ENCODE measurements at places on chromosomes 12 and 14.

DNA sequence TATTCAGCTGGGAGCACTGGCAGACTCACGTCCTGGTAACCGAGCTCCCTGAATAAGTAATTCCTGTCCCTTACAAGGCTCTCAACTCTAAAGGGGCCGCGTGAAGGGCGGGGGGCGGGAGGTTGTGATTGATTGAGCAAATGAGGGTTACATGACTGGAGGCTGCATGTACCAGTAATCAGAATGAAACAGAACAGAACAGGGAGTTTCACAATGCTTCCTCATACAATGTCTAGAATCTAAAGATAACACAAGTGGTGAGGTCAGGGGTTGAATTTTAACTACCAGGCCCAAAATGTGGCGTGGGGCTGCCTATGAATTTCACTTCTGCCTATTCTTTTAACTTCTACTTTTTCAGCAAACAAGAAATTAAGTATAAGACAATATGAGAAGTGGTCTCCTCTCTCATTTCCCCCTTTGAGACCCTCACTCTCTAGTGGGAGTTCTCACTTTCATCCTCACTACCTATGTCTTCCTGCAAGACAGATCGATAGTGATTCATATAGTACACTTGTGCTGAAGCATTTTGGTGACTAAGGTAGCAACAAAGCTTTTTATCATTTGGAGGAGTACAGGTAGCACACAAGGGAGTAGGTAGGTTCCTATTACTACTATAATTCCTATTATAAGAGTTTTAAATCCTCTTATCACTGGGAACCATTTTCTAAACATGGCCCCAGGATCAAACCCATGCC is 239.8 kb downstream of the KTN1 start:
- DNase-seq, result no peak

DNA sequence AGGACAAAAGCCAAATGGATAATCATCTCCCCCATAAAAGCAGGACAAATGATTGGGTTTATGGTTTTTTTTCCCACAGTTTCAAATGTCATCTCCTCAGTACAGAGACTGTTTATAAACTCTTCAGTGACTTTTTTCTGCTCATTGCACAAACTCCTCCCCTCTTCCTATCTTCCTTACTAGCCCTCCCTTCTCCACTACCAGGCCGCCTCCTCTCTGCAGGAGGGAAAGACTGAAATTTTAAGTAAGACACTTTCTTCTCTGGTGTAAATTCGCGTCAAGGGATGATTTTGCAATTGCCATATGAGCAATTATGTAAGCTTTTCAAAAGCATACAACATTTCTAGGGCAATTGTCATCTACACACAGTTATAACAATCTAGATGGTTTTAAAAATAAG is 37.0 kb downstream of the BTG1 start:
- no peak for DNase-seq

- no peak for DNase-seq
Observed at GRCh38 chr14:102930753-102931579, 8.5 kb downstream of the AMN start.

DNA sequence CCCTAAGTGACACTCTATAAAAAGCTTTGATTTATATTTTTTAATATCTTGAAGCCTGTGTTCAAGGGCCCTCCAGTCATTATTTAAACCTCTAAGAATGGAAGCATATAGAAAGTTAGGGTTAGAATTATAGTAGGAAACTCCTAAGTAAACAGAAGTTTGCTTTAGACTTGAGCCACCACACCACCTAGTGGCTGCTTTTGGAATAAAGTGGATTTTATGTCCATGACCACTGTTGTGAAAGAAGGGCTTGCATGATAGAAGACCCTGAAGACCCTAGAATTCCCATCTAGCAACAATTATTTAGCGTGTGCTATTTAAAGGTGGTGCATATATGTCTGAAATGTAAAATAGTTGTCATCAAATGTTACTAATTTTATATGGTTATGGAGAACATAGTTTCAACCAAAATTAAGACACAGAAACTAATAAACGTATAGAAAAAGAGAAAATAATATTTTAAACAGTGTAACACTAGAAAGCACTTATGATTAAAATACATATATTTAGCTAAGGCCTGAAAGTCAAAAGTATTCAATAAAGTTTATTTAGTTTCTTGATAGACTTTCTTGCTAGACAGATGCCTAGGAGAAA is 21.3 kb downstream of the LRRIQ1 start:
- DNase-seq, result no peak

- no peak for DNase-seq
Observed at GRCh38 chr12:44246482-44247105, 410.7 kb downstream of the TMEM117 start.

GRCh38 chr12:71772735-71773134 is 18.1 kb downstream of the RAB21 start:
- DNase-seq, result no peak

GRCh38 chr12:79895071-79895470 is 39.8 kb downstream of the PPP1R12A start:
- no peak for DNase-seq

DNA sequence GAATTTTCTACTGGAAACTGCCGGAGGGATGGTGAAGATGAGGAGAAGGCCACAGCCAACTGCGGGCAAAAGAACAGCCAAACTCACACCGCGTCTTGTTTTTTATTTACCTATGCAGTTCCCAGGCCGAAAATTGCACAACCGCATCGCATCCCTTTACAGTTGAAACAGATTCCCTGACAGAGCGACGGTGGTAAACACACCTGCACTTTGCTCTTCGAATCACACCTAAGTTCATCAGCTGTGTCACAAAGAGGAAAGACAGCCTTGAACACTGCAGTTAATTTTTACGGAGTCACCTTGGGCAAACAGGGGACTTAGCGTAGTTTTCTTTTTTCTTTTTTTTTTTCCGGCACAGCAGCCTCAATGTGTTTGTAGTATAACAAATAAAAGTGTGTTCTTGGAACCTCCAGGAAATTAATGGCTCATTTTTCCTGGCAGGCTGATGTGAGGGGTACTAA is 272.0 kb upstream of the DIO3 start:
- no peak for DNase-seq

- no peak for DNase-seq
Observed at GRCh38 chr12:58882826-58883225, 37.5 kb downstream of the LRIG3 start.

DNA sequence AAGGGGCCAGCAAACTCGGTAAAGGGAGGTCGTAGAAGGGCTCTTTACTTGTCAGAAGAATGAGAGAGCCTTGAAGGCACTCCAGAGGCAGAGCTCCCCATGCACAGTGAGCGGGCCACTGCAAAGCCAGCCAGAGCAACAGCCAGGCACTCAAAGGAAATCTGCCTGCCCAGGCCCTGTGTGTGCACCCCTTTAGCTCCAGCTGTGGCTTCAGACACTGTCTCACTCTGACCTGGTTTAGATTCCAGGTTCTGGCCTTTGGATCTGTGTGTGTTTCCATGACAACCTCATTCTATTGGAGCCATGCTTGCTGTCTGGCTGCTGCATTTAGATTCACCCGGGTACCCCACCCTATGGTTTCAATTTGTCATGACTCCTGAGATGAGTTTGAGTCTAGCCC is 170.3 kb downstream of the CAPZA3 start:
- DNase-seq, result no peak

DNA sequence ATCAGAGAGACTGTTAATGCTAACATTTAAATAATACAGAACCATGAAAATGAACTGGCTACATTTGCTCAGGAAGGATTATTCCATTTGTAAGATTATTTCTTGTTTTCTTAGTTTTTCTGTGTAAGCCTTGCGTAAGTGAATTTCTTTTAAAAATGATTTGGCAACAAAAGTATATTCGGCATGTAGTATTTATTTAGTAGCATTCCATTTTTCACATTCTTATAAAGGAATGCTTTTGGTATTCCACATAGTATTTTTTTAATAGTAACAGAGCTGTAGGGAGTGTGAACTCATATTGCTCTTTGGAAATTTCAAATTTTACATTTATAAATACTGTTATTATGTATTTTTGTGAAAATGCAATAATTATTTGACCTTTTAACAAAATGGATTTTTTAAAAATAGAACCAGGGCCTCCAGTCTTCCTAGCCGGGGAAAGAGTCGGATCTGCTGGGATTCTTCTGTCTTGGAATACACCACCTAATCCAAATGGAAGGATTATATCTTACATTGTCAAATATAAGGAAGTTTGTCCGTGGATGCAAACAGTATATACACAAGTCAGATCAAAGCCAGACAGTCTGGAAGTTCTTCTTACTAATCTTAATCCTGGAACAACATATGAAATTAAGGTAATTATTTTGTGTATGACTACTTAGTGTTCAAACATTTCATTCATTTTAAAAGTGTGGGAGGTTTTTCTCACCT is 1.2 kb downstream of the PTPRQ start:
- no peak for DNase-seq

DNA sequence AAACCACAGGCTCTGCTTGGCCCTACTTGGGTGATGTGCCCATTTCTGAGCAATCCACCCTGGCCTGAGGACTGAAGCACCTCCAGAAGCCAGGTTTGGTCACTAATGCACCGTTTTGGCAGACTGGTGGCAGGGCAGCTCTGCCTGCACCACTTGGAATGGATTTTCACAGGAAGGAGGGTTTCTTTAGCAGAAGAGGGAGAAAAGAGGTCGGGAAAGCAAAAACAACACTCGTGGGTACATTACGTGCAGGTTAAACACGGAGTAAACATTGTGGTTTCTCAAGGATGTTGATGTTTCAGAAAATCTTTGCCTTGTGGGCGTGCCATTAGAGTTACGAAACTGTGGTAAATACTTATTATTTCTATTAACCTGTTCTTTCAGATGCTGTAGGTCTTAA is 70.8 kb downstream of the KCNA5 start:
- DNase-seq, result no peak

- DNase-seq, result no peak
Observed at GRCh38 chr12:58367041-58367440, 425.7 kb downstream of the ATP23 start.

GRCh38 chr12:6182279-6182898 is 17.8 kb upstream of the CD9 start:
- no peak for DNase-seq

DNA sequence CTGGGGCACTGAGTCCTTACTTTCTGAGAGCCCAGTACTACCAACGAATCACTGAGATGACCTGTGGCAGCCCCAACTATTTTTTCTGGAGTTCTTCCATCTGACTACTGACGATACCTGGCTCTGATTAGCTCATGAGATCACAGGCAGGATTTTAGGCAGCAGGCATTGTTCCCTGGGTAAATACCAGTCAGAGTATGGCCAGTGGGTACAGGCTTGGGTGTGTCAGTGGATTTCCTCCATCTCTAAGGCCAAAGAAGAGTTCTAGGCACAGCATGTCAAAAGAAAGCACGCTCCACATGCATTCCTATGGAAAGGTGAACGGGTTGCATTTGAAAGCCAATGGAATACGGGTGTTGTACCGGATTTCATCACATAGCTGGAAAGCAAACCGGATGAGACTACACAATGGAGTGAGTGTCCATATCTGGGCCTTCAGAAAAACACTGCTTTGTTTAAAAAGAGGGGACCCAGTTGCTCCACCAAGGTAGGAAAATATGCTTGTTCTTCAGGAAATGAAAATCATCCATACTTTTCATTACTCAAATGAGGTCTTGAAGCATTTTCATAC is 55.0 kb downstream of the PAX9 start:
- DNase-seq, result no peak

DNA sequence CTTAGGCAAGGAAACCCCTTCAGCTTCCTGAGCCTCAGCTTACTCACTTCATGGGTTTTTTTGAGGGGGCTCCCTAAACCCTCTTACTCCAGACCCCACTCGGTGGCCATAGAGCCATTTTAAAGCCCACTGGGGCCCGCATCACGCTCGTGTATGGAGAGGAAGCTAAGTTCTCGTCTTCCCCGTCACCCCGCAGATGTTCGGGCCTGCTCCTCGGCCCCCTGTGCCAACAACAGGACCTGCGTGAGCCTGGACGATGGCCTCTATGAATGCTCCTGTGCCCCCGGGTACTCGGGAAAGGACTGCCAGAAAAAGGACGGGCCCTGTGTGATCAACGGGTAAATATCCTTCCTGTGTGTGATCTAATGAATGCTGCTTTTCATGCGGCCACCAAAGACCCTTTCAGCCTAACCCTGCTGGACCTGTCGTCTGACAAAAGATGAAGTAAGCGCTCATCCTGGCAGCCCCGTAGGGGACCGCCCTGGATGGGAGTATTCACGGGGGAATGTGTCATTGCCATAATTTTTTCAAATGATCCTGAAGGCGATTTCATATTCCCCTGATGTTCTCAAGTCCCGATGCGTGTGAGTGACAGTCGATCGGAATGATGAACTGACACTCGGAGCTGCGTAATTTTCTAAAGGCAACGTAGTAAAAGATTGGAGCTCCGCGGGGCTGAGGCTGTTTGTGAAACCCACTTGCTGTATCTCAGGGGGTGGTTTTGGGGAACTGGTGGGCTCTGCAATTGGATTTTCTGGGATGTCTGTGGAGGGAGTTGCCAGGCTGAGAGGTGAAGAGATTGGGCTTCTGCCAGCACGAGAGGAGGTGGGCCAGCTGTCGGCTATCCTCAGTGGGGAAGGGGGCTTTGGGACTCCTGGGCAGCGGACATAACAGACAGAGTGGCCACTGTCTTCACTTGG is 5.4 kb downstream of the DLK1 start:
- DNase-seq, result no peak

GRCh38 chr14:104226421-104227383 is 88.3 kb downstream of the KIF26A start:
- DNase-seq, result no peak

DNA sequence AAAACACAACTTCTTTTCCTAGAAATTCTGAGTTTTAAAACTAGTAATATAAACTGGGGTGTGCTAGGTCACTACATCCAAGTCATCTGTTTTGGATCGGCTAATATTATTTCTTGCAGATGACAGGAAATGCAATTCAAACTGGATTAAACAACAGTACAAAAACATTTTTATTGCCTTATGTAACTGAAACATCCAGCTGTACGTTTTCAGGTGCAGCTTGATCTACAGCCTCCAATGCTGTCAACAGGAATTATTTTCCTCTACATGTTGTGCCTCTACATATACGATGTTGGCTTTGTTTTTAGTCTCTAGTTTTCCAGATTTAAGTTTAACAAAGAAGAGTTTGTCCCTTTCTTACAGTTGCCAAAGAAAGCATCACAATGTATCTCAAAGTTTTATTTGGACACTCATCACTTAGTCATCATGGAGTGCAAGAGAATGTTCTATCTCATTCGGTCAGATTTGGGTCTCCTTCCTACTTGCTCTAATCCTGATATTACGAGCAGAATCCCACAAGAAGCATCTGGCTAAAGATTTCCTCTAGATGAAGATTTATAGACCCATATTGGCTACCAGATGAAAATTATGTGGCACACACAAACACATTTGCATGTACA is 326.7 kb downstream of the SLC6A15 start:
- no peak for DNase-seq

DNA sequence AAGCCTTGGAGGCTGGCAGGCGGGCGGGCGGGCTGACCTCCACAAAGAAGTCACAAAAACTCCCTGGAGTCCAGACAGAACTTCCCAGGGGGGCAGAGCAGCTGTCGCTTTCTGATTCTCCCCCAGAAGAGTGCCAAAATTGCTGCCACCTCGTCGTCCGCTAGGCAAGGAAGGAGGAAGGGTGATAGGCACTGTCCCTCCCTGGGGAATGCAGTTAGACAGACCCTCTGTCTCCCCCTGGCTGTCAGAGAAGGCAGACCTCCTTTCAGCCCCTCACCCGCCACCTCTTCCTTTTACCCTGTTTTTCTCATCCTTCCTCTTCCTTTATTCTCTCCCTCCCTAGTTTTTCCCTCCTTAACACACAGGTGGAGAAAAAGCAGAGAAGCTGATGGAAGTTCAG is 18.7 kb downstream of the GRIN2B start:
- no peak for DNase-seq

- no peak for DNase-seq
Observed at GRCh38 chr12:26298785-26299621, 103.6 kb downstream of the SSPN start.

- no peak for DNase-seq
Observed at GRCh38 chr12:71727958-71728357, 26.7 kb upstream of the RAB21 start.

GRCh38 chr12:94273272-94273671 is 124.9 kb downstream of the PLXNC1 start:
- DNase-seq, result no peak
